ENCODE measurements at places on chromosomes 6 and 20. TPM values are rescaled to one million over a fixed set of nuclear protein-coding genes. Genes with fewer than 3 reads are reported as not detected.

Gene SCGN
- total RNA-seq = not detected

Gene PRELID3B
- 48.7 TPM for total RNA-seq

Gene SLC4A11
- 39.5 TPM for total RNA-seq

Gene CCN6
- total RNA-seq = not detected

Gene SLC17A9
- total RNA-seq = 41.7 TPM

Gene TNXB
- 6.4 TPM for total RNA-seq

Gene PXDC1
- total RNA-seq = 4.4 TPM

Gene MOG
- 1.2 TPM for total RNA-seq

Gene SYCP2L
- total RNA-seq = 6.3 TPM

Gene RBBP8NL
- 1.4 TPM for total RNA-seq

Gene RTN4IP1
- 19.2 TPM for total RNA-seq

Gene SYTL3
- 0.27 TPM for total RNA-seq

Gene UST
- total RNA-seq = 33.8 TPM
